ENCODE measurements at places on chromosomes 5 and 9.
A peak's percentile ranks its signal among the peaks of the same experiment; 100 is the strongest.

DNA sequence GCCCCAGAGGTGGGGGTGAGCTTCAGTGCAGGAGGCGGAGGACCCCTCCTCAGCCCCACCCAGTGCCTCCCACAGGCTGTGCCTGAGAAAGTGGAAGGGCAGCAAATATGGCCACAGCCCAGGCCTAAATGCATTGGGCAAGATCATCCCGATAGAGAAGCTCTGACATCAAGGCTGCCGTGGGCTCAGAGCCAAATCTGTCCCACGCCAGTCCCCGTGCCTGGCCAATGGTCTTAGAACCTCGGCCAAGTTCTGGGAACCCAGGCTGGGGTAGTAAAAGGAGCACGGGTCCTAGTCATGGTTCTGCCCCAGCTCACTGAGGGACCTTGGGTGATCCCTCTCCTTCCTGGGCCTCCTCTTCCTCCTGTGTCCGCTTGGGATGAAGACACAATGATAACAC is 27.7 kb upstream of the TNIP1 start:
- DNase-seq: no peak

- DNase-seq: no peak
Observed at GRCh38 chr9:23526806-23527205, 299.2 kb downstream of the ELAVL2 start.

- no peak for DNase-seq
Observed at GRCh38 chr9:72205513-72205912, 56.3 kb downstream of the GDA start.

DNA sequence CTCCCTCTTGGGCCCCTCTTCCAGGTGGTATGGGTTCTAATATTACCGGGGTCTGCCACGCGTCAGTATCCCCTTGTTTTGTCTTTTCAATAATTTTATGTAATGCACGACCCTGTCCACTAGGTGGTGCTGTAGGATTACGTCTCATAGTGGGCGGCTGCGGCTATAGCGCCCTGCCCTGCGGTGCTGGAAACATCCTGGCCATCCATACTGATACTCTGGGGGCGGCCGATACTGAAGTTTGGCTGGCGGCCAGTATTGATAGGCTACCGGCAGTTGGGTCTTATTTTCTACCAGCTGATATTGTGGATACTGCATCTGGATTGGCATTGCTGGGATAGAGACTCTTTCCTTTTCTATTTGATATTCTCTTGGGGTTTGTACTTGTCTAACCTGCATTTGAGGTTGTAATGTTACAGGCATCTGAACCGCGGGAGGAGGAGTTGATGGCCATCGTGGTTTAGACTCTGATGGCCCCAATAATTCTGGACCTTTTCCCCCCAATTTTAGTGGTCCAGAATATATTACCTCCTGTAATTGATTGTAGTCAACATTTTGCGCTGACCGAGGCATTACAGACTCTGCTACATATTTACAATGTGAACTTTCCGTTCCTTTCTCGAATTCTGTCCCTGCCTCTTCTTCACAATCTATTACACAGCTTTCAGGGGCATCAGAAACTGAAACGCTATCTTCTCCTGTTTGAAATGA is 3.3 kb upstream of the TMEM141 start:
- DNase-seq: peak; percentile 43

GRCh38 chr5:1378866-1379659 is 34.2 kb upstream of the CLPTM1L start:
- no peak for DNase-seq

GRCh38 chr5:6328173-6328572 is 50.2 kb downstream of the MED10 start:
- no peak for DNase-seq

DNA sequence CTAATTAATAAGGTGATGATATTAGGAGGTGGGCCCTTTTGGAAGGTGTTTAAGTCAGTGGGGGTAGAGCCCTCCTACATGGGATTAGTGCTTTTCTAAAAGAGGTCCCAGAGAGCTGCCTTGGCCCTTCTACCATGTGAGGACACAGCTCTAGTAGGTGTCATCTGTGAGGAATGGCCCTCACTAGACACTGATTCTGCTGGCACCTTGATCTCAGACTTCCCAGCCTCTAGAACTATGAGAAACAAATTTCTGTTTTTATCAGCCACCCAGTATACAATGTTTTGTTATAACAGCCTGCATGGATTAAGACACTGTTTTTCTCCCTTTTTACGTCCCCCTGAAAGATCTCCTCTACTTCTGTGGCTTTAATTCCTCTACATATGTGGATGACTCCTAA is 31.6 kb downstream of the ACER2 start:
- DNase-seq: no peak

Measured in Panc1 (cell line).